ENCODE measurements at places on chromosomes 5 and 9. TPM values are rescaled to one million over a fixed set of nuclear protein-coding genes. Genes with fewer than 3 reads are reported as not detected.
A peak's percentile ranks its signal among the peaks of the same experiment; 100 is the strongest.

The SLC36A2 gene
- total RNA-seq: 2.8 TPM

The NFIB gene
- 145 TPM for total RNA-seq

The SCGB3A2 gene
- total RNA-seq: not detected

The ENC1 gene
- total RNA-seq: 3.7 TPM

The LHX3 gene
- not detected for total RNA-seq

The SMIM32 gene
- total RNA-seq: not detected

The SLC6A19 gene
- total RNA-seq: not detected

The TMEM232 gene
- 4.4 TPM for total RNA-seq

The AJM1 gene
- 6.7 TPM for total RNA-seq

The IRX1 gene
- total RNA-seq: 1.6 TPM

- DNase-seq: no peak
These were observed 170.6 kb downstream of the PRDM9 start for GRCh38 chr5:23677996-23678395.

- no peak for DNase-seq
These were observed 144.8 kb downstream of the GADD45G start for GRCh38 chr9:89749500-89750116.

DNA sequence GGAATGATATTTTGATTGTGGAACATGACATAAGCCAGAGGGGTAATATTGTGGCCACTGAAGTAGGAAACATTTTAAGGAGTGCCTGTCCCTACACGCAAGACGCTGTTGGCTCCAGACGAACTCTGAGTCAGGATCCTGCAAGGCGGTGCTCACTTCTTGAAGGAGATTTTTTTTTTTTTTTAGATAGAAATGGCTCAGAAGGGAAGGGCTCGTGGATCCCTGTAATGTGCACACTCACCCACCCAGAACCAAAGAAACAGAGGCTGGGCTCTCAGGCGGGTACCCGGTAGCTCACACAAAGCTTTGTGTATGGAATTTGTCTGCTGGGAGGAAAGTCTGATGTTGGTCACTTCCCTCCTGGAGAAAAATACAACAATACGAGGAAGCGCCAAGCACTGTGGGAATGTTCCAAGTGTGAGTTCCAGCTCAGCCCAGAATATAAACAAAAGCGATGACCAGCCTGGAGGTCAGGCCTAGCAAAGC lies 25.7 kb downstream of the RAPGEF1 start:
- DNase-seq: peak; percentile 79

DNA sequence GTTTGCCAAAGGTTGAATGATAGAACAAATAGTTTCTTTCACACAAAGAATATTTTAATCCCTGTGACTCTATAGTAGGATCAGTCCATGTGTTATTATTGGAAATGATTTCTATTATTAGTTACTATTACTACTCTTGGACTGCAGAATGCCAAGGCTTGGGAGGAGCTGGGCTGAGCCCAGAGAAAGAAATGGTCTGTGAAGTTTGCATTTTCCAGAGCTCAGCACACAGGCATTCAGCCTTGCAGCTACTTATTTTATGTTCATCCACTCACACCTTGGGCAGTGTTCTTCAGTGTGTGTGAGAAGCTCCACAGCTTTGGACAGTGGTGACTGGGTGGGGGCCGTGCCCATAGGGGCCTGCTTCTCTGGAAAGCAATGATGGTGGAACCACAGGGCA lies 583.1 kb downstream of the CCDC171 start:
- no peak for DNase-seq

GRCh38 chr5:79821-80220 lies 12.1 kb upstream of the PLEKHG4B start:
- DNase-seq: no peak

GRCh38 chr5:50751064-50751657 lies 84.7 kb downstream of the PARP8 start:
- peak; percentile 16 for DNase-seq

DNA sequence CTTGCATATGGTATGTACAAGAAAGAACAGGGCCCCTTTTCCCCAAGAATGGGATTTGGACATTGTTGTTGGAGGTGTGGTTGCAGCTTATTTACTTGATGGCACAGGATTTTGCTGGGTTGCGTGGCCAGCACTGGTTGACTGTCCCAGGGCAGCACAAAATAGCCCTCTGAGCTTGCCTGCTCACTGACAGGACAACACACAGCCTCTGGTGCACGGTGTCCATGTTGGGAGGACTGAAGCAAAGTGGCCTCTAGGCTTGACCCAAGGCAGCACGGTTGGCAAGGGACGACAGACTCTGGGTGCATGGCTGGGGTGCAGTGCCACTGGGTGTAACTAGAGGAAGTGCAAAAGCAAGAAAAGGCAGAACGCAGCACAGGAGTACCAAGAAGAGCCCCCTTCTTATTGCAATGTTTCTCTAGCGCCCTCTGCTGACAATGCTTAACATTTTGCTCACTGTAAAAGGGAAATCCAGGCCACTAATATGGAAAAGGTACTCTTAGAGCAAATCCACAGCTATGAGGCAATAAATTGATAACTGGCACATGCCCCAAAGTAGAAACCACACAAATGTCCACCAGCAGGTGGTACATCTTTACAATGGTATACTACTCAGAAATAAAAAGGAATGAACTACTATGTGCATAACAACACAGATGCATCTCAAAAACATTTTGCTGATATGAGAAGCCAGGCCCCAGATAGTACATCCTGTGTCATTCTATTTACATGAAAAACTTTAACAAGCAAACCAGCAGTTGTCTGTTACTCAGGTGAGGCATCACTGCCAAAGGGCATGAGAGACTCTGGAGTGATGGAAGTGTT lies 47.4 kb upstream of the BARX1 start:
- no peak for DNase-seq

- no peak for DNase-seq
These were observed 189.0 kb upstream of the EGFLAM start for GRCh38 chr5:38069360-38069759.

DNA sequence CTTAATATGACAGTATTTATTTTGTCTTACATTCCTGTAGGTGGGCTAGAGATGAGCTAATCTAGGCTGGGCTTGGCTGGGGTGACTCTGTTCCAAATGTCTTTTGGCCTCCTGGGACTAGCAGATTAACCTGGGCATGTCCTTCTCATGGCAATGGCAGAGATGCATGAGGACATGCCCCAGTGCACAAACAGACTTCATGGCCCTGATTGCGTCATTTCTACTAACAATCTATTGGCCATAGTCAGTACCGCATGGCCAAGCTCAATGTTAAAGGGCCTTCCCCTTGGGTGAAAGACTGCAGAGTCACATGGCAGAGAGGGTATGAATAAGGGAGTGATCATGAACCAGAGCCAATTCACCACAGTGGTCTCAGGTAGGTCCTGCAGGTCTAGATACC lies 313.4 kb downstream of the MSX2 start:
- no peak for DNase-seq

GRCh38 chr9:71647094-71647591 lies 121.2 kb downstream of the CEMIP2 start:
- DNase-seq: peak; percentile 88

DNA sequence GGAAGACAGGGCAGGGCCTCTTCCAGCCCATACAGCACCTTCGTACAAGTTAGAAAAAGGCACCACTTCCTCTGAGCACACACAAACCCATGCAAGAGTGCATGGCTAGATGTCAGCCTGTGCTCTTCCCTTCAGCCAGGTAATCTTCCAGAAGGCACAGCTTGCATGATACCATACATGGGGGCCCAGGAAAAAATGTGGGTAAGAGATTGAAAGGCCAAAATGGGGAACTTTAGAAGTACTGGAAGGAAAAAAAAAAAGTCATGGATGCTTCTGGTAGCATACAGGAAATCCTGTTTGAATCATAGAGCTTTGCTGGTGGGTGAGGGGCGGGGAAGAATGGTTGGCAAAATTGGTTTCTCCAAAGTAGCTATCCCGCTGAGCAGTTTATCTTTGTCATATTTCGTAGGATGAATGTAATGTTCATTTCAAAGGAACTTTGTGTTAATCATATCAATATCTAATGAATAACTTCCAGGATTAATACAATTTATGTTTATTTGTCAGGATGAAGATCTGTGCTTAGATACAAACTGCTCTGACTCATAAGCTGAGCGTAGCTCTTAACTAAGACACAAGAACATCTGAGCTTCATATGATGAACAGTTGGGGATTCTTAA lies 78.2 kb upstream of the MAP3K1 start:
- peak; percentile 23 for DNase-seq

GRCh38 chr9:94269264-94269663 lies 10.2 kb downstream of the ZNF169 start:
- DNase-seq: peak; percentile 18
